CD4-positive, alpha-beta T cell treated with Interleukin-15 for 4 hours (primary cell): ENCODE measurements at places on chromosomes 13 and 19.
A peak's percentile ranks its signal among the peaks of the same experiment; 100 is the strongest.

DNA sequence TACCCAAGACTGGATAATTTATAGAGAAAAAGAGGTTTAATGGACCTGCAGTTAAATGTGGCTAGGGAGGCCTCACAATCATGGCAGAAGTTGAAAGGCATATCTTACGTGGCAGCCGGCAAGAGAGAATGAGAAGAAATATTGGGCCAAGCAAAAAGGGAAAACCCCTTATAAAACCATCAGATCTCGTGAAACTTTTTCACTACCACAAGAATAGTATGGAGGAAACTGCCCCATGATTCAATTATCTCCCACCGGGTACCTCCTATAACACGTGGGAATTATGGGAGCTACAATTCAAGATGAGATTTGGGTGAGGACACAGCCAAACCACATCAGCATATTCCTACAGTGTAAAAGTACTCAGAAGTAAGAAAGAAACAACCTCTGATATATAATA, 4.7 kb upstream of the KBTBD7 start:
- DNase-seq, result no peak

DNA sequence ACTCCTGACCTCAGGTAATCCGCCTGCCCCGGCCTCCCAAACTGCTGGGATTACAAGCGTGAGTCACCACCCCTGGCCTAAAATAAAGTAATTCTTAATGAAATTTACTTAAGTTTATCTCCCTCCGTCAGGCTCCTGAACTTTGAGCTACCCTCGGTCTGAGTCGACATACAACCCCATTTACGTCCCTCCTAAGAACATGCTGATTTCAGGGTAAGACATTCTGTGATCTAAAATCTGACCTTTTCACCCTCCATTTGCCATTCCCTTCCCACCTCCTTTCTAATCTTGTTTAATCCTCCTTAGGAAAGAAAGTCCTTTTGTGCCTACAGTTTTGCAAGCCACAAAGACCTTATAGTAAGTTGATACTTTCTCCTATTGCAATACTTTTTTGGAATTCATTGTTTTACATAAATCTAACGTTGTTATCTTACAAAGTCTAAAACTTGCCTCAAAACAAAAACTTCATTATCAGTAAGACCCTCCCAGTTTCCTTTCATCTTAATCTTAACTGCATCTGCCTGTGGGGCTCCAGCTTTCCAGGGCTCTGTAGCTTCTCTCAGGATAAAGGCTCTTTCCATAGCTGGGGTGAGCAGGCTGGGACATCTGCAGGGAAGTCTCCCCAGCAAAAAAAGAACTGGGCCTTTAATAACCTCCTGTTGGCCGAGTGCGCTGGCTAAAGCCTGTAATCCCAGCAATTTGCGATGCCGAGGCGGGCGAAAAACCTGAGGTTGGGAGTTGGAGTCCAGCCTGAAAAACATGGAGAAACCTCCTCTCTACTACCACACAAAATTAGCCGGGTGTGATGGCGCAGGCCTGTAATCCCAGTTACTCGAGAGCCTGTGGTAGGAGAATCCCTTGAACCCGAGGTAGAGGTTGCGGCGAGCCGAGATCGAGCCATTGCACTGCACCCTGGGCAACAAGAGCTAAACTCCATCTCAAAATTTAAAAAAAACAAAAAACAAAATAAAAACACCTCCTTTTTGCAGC, 143.1 kb downstream of the ZNF737 start:
- no peak for DNase-seq

DNA sequence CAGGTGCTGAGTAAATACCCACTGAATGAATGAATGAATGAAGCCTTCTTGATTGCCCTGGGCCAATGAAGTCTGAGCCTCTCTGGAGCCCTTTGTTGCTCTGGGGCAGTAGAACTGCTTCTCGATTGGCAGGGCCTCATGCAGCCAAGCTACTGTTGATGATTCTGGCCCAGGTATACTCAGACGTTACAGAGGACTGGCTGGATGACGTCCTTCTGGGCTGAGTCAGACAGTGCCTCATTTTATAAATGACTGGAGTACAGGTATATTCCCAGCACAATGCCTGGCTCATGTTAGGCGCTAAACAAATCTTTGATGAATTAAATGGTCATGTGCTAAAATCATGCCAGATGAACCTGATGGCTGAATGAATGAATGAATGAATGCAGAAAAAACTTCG, 243.8 kb upstream of the MAB21L1 start:
- no peak for DNase-seq

GRCh38 chr13:72959643-72960042, 99.2 kb upstream of the KLF5 start:
- DNase-seq, result no peak

- no peak for DNase-seq
These were observed 757.6 kb downstream of the LIG4 start for GRCh38 chr13:107457686-107458085.

DNA sequence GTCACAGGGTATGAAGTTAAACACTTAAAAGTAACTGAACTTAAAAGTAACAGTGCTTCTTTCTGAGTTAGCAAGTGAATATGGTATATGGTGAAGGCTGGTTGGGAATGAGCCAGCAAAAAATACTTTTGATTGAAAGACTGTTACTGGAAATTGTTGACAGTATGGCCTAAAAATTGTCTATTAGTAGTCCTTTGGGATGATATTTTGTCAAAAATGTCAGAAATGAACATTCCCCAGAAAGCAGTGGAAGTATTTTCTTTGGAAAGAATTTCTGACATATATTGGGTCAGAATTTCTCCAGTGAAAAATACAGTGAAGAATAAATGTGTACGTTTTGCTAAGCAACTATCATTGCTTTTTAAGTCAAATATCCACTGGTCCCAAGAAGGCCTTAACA, 860.5 kb downstream of the PCDH9 start:
- DNase-seq, result no peak

DNA sequence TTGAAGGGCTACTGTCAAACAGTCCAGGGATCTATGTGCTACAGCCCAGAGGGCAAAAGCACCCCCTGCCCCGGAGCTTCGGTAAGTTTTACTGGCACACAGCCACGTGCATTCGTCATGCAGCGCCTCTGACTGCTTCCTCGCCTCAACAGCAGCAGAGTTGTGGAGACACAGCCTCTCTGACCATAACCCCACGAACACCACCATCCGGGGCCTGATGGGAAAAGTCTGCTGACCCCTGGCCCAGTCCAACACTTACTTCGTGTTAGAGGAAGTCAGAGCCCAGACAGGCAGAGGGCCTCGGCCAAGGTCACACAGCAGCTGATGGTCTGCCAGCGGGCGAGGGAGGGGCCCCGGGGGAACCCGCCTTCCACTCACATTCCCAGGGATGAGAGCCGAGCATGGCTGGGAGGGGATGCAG, 5.1 kb downstream of the CBARP start:
- DNase-seq, result no peak

- DNase-seq, result no peak
These were observed 61.4 kb upstream of the SLITRK1 start for GRCh38 chr13:83943530-83944279.

GRCh38 chr13:23642110-23642509, 71.9 kb downstream of the TNFRSF19 start:
- no peak for DNase-seq

GRCh38 chr19:35913589-35913988, 5.5 kb upstream of the TYROBP start:
- DNase-seq, result no peak

GRCh38 chr19:54449701-54450069, 686 bp downstream of the LENG8 start:
- no peak for DNase-seq

DNA sequence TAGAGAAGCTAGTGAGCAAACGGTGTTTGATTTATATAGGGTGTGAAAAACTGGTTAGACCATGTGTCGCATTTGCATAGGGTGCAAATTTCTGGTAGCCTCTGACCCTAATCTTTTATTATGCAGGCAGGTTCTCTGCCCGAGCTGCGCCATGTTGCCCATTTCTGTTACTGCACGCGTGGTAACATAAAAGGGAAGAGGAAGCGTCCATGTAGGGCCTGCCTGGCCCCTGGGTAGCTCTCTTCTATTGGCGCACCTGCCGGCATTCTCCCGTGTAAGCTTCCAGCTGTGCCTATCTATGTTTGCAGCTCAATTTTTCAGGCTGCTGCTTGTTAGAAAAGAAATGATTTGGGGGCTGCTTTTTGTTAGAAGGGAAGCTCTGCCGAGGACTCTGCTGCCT, 14.0 kb upstream of the CD70 start:
- no peak for DNase-seq

GRCh38 chr19:49151267-49152118, 3.7 kb downstream of the HRC start:
- DNase-seq, result no peak

GRCh38 chr19:49337267-49338022, 2.2 kb downstream of the CD37 start:
- DNase-seq, result no peak

DNA sequence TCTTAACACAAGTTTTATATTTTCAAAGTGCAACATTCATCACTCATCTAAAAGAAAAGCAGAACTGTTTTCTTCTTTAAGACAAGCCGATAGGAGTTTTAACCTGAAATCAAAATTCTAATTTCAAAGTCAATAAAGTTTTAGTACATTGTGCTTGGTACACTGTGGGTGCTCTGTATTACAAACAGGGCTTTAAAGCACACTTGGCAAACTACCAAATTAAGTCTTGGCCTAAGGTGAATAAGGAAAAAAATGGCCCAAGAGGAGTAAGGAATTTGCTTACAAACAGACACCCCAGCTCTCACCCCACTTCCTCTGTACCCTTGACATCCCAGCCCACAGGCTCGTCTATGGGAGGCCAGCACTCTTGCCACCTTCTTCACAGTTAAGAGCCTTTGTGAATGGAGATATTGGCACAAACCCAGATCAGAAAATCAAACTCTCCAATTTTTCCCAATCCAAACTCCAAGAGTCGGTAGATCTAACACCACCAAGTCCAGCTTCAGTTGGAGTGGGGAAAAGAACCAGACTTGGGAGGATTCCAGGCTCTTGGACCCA, 66.0 kb downstream of the ABCC4 start:
- DNase-seq, result no peak

- no peak for DNase-seq
These were observed 506.3 kb downstream of the UQCRFS1 start for GRCh38 chr19:28706693-28707092.

DNA sequence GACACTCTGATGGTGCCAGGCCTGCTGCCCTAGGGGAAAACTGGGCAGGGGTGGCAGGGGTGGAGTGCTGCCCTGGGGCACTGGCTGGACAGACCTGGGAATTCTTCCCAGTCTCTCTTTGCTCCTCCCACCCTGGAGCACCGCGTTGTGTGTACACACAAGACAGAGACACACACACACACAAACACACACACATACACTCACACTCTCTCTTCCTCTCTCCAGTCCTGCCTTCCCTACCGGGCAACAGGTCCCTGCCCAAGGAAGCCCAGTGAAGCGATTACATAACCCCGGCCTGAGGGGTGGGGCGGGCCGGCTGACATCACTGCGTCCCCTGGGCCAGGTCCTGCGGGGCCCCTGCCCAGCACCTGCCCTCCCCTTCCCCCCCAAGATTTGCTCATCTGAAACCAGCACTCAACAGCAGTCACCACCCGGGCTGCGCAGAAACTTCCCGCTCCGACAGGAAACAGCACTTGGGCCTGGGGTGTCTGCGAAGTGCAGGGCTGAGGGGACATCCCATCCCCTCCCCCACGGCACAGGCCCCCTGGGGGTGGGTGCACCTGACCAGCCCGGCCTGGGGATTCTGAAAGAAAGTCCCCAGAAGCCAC, 1.2 kb downstream of the MKNK2 start:
- peak; percentile 66 for DNase-seq

- DNase-seq, result no peak
These were observed 39.5 kb downstream of the RASL11A start for GRCh38 chr13:27309967-27310598.

DNA sequence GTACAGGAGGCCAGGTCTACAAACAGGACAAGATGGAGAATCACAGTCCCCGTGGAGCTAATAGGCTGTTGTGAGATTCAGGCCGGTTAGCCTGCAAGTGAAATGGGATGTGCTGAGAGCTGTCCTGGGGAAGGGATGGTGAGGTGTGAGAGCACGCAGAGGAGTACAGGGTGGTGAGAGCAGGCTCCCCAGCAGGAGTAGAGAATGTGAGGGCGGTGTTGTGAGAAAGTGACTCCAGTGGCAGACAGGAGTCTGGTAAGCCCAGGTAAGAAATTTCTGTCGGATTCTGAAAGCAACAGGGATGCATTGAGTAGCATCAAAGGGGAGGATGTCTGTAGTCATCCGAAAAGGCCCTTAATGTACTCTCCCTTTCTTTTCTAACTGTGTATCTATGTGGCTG, 50.7 kb upstream of the GPR183 start:
- no peak for DNase-seq

GRCh38 chr13:39858794-39859193, 203.3 kb downstream of the COG6 start:
- no peak for DNase-seq

DNA sequence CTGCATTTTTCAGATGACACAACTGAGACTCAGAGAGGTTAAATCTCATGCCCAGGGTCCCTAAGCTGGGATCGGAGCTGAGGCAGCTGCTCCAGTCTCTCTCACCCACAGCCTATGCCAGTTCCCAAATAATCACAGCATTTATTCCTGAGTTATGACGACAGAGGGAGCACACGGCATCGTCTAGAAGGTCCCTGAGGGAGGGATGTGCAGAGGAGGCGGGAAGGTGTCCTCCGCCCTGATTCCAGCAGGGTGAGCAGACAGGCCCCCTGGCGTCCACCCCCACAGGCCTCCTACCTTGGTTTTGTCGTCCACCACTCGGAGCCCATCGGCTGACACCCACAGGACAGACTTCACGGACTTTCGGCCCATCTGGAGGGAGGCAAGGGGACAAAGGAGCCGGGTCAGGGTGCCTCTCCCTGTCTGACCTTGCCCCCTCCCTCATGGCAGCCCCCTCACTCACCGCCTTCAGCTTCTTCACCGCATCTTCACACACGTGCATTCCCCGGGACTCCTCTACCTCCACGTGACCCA, 8.0 kb downstream of the NUMBL start:
- no peak for DNase-seq

GRCh38 chr19:34217952-34218817, 36.2 kb upstream of the GARRE1 start:
- peak; percentile 78 for DNase-seq

DNA sequence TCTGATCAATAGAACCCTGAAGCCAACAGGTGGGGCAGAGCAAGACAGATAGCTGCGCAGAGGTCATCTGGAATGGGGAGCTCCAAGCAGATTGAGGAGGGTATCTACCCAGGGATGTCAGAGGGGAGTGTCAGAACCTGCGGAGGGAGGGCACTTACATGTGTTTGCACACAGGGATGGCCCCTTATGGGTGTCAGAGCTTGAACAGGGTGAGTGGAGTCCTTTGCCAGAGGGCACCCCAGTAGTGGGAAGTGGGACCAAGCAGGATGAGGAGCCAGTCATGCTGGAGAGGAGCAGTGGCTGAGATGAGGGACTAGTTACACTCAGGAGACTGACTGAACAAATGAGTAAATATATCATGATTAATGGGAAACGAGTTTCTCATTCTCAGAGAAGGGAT, 17.0 kb upstream of the SIGLEC14 start:
- DNase-seq, result no peak

- DNase-seq, result no peak
These were observed 484 bp downstream of the IL11 start for GRCh38 chr19:55369653-55370304.

GRCh38 chr19:33809960-33810359, 13.3 kb downstream of the KCTD15 start:
- DNase-seq, result no peak
